Hair follicle dermal papilla cell (primary cell): ENCODE measurements at places on chromosomes 12 and 14. TPM values are rescaled to one million over a fixed set of nuclear protein-coding genes. Genes with fewer than 3 reads are reported as not detected.

Gene CIPC
- 22.1 and 24.7 TPM in 2 replicates for total RNA-seq

Gene GSC
- total RNA-seq: 0.97 TPM in 1 of 2 replicates, not detected in the other

Gene RAB3IP
- 5.5 and 5.6 TPM in 2 replicates for total RNA-seq

Gene RERG
- total RNA-seq: 0.24 TPM in 1 of 2 replicates, not detected in the other

Gene NTF3
- total RNA-seq: 4.4 and 5.0 TPM in 2 replicates
